ENCODE measurements at places on chromosomes 2 and 18.

- DNase-seq: peak; percentile 34
These were observed 455 bp downstream of the PREPL start for GRCh38 chr2:44360749-44361329.

DNA sequence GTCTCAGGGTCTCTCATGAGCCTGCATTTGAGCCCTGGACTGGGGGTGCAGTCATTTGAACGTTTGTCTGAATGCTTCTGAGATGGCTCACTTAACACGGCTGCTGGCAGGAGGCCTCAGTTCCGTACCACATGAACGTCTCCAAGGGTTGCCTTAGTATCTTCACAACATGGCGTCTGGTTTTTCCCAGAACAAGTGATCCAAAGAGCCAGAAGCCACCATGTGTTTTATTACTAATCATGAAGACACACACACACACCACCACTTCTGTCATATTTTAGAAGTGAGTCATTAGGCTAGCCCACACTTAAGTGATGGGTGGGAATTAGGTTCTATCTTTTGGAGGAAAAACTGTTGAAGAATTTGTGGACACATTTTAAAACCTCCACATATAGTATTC is 15.0 kb upstream of the MYO1B start:
- peak; percentile 80 for DNase-seq

DNA sequence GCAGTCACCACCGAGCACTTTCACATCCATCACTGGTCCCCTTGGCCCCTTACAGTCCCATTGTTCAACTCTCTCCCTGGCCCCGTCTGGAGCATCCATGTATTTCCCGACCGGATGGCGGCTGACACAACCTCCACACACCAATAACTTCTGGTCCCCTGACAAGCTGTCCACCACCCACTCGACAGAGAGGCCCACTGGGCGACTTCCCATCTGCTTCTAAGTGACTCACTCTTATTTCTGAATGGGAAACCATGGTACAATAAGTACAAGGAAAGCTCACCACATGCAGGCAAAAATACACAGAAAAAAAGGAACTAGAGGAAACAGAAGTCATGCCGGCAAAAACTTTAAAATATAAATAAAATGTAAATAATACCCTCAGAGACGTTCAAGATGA is 82.9 kb upstream of the RAB12 start:
- DNase-seq: no peak

- peak; percentile 85 for DNase-seq
These were observed 297.5 kb downstream of the PIEZO2 start for GRCh38 chr18:10851824-10852319.

GRCh38 chr2:234979204-234980167 is 27.7 kb downstream of the SH3BP4 start:
- peak; percentile 35 for DNase-seq

DNA sequence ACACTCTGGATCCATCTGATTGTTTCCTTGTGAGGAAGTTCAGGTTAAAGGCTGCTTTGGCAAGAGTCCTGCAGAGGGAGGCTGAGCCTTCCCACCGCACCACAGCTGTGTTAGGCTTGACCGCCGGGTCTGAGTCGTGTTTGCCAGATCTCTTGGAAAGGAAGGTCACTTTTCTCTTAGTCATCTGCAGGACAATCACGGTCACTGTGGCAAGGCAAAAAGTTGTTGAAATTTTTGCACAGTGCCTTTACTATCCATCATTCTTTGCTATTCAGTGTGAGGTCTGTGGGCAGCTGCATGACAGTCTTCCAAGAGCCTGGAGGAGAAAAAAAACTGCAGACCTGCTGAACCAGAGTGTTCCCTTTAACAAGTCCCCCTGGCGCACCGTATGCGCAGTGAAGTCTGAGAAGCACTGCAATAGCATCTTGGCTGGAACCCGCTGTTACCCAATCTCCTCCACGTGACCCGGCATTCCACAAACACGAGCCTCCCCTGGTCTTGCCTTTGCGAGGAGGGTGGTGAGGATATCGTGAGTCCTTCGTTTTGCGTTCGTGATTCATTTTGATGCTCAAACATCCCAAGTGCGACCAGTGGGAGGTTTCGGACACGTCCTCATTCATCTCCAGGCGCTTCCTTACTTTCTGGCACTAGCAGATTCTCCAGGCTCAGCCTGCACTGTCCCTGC is 23.0 kb downstream of the BIN1 start:
- DNase-seq: peak; percentile 99

DNA sequence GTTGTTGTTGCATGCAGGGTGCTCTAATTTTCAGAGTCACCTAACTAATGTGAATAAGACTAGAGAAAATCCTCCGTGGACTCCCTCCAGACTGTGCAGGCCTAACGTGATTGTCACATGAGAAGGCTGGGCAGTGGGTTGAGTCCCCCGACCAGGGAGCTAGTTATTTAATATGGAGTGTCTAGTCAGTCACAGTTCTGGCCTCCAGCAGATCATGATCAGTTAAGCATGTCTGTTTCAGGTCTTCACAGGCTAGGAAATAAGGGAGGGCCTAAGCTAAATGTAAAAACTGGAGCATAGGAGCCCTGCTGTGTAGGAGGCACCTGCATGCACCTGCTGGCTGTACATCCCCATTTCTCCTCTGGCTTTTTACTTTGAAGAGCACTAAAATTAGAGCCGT is 86.8 kb downstream of the PRPF40A start:
- DNase-seq: no peak

DNA sequence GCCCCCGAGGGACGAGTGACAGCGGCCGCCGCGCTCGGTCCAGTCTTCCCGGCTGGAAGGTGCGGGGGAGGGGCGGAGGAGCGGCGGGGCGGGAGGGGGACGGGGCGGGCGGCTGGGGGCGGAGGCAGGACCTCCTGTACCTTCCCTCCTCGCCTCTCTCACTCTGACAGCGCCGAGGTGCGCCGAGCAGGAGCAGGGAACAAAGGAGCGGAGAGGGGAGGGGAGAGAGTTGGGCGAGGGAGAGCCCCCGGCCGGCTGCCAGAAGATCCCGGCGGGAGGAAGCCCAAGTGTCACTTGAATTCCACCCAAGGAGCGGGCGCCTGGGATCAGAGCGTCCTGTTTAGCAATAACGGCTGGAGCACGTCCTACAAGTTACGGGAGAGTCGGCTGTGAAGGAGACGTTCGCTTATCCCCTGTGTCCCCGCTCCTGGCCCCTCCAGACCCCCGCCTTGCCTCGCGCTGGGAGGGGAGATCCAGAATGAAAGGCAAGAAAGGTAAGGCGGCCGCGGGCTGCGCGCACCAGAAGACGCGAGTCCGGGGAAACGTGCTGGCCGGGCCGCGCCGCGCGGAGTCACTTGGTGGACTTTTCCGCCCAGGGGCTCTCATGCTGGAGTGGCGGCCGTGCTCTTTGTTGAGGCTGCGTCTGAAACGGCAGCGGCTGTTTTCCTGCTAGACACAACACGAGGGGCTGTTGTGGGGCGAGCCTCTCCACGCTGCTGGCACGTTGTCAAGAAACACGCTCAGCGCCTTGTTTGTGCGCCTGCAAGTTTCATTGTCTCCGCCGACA is at the start of gene TGIF1:
TGIF1 (plus strand) TSS at position 161 of the 787 bp plus-strand sequence; CDS start at position 479, 318 bp downstream.
- DNase-seq: peak; percentile 87

- no peak for DNase-seq
These were observed 14.0 kb upstream of the HAT1 start for GRCh38 chr2:171908235-171908634.

GRCh38 chr2:81396417-81397019 is 1092.0 kb upstream of the LRRTM1 start:
- DNase-seq: no peak

DNA sequence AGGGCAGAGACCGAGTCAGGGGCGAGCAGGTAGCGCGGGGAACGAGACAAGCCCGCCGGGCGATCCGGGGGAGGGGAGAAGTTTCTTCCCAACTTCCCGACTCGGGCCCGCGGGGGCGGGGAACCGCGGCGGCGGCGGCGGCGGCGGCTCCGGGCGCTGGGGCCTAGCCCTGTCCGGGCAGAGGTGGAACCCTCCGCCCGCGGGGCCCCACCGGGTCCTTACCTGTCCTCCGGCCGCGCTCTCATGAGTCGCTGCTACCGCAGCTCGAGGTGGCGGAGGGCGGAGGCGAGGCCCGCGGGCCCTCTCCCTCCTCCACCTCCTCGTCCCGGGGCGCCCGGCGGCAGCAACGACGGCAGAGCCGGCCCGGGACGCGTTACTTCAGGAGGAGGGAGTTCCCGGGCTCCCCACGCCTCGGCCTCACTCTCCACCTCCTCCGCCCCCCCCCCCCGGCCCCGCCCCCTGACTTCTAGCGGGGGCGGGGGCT is at the start of gene YES1:
YES1 (minus strand) TSS at position 351 of the 484 bp plus-strand sequence. CDS start 55,415 bp downstream, outside the sequence.
- peak; percentile 63 for DNase-seq

DNA sequence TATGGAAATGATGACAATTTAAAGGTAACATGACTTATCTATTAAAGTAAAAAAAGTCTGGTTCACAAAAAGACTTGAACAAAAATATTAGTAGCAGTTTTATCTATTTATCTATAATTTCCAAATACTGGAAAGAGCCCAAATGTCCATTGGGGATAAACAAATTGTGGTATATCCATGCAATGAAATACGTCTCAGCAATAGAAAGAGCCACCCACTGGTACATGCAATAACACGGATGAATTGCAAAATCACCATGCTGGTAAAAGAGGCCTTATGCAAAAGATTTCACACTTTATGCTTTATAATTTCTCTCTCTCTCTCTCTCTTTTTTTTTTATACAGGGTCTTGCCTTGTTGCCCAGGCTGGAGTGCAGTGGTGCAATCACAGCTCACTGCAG is 91.4 kb upstream of the ASAP2 start:
- DNase-seq: no peak

GRCh38 chr2:32801741-32802140 is 145.0 kb upstream of the LTBP1 start:
- no peak for DNase-seq

DNA sequence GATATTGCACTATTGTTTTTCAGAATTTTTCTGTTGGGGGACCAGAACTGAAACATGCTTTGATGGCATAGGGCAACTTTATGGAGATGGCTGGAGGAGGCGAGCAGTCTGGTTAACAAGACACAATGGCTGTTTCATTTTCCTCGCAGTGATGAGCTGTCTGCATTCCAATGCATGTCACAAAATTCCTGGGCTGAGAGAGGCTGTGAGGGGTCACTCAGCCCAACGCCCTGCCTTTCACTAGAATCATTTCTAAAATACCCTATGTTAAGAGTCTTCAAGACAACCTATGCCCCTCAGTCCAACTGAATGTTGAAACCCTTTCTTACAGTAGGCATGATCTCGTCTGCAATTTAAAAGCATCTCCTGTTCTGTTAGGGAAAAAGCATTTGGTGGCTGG is 1090.0 kb downstream of the BCL11A start:
- no peak for DNase-seq

GRCh38 chr18:60549338-60549960 is 176.9 kb upstream of the MC4R start:
- peak; percentile 88 for DNase-seq

DNA sequence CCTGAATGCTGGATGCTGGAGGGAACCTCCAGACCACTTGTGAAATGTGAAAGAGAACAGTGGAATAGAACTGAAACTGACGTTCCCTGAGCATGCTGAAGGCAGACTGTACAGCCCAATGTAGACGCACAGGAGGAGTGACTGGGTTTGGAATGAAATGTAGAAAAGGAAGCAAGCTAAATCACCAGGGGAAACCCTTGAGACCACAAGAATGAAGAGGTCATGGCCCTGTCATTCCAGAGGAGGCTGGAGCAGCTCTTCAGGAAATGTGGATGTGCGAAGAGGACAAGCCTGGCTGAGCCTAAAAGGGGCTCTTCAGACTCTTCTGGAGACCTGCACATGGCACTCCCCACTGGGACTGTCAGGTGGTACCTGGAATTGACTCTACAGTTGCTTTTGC is 118.5 kb upstream of the ALPP start:
- DNase-seq: peak; percentile 89

DNA sequence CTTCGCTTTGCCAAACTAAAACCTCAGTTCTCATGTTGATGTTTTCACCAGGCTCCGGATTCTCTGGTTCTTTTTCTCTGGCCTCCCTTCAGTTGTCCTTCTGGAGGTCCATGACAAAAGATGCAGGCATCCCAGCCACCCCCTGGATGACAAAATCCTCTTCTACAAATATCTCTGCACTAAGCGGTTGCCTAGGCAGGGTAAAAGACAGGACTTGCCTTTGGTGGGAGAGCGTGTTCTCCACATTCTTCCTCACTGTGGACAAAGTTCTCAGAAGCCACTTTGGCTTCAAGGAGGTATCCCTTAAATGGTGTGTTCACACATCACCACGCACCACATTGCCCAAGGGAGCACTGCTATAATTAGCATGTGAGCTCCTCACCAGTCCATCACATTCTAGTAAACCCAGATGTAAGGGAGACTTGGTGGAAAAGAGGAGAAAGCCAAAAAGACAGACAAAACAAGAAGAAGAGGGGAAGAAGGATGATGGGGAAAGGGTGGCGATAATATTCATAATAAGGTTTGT is 23.6 kb upstream of the MRPL33 start:
- no peak for DNase-seq

GRCh38 chr2:157321466-157321865 is 4.2 kb downstream of the ERMN start:
- DNase-seq: no peak

DNA sequence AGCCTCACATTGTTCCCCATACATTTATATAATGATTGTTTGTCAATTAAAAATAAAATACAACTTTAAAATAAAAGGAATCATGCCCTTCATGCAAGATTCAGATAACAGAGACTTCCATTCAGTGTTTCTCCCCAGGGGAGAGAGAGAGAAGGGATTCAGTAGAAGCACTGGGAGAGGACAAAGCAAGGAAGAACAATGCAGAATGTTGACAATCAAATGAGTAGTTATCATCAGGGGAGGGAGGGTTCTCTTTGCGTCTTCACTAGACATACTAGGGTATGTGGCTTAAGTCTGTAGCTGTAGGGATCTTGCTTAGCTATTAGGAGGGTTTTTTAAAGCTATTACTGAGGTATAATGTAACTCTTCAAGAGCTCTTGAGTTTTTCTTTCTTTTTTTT is 30.7 kb downstream of the FSHR start:
- DNase-seq: no peak

- DNase-seq: no peak
These were observed 280.8 kb upstream of the NRP2 start for GRCh38 chr2:205401511-205401910.

DNA sequence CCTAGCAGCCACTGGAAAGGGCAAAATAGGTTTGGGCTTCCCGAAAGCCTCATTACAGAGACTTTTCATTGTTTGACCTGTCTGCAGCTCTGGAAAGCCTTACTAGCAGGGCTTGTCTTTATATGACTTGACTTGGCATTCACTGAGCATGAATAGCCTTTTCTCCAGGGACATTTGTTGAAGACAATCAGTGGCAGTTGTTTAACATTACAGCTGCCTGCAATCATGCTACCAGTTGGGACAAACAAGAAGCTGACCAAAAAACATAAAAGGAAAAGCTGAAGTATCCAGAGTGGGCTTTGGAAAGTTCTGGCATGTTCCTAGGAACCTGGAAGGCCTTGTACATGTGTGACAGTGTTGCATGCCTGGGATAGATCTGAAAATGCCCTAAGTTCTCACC is 121.4 kb downstream of the KCNF1 start:
- no peak for DNase-seq

- no peak for DNase-seq
These were observed 150.5 kb downstream of the TANC1 start for GRCh38 chr2:159118859-159119500.

- DNase-seq: no peak
These were observed 60.9 kb upstream of the KLF7 start for GRCh38 chr2:207226671-207227061.

- DNase-seq: peak; percentile 73
These were observed 73.9 kb downstream of the NEDD4L start for GRCh38 chr18:58117786-58118403.

Data from fibroblast of the aortic adventitia (primary cell).